Activated CD4-positive, CD25-positive, alpha-beta regulatory T cell treated with anti-CD3 and anti-CD28 coated beads, Interleukin-2, amount 50 U/mL, for 72 hours (primary cell): ENCODE measurements at places on chromosomes 13 and 19.

DNA sequence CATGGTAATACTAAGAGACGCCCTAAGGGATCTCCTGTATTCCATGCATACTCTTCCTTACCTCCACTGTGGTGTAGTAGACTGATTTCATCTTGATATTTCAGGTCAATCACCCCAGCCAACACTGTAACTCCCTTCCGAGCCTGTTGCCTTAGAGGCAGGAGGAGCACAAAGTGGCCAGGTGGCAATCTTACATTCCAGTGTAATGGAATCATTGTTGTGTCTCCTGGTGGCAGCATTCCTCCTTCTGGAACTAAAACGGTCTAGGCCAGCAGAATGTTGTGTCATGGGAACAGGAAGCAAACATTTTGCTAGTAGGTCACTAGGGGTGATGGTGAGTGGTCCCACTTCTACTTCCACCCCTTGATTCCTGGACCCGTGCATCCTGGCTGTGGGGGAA, 405.7 kb upstream of the SLC10A2 start:
- no peak for DNase-seq

DNA sequence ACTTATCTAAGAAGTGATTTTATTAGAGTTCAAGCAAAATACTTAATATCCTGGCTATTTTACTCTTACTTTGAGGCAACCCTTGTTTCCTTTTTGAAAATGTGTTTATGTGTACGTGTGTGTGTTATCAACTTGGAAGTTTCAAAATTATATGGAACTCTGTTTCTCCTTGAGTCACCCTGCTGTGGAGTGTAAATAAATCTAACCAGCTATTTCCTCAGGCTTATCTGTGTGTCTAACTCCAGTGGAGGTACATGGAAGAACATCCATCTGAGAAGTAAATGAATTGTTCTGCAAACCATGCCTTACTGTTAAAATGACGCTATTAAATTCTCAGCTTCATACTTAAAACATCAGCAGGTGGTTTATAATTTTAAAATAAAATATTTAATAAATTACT, 583.4 kb upstream of the SLITRK5 start:
- no peak for DNase-seq

- DNase-seq = no peak
These were observed at the start of gene SYT3 for GRCh38 chr19:50639121-50640112. TSS of gene SYT3 (minus strand) at chr19:50639881. CDS start at chr19:50637411, 2,470 bp downstream.

DNA sequence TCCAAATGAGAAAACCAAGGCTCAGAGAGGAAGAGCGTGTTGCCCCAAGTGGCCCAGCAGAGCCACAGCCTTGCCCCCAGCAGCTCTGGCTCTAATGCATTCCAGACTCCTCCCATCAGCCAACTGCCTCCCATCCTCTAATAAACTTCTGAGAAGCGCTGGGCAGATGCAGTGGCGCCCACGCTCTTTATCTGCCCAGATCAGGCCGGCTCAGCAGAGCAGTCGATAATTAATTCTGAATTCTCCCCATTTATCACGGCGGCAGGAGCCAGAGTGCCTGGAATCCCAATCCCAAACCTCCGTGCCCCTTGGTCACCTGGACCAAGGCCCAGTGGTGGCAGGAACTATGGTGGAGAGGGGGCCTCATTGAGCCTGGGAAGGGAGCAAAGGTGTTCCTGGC, 13.9 kb downstream of the TINCR start:
- no peak for DNase-seq

DNA sequence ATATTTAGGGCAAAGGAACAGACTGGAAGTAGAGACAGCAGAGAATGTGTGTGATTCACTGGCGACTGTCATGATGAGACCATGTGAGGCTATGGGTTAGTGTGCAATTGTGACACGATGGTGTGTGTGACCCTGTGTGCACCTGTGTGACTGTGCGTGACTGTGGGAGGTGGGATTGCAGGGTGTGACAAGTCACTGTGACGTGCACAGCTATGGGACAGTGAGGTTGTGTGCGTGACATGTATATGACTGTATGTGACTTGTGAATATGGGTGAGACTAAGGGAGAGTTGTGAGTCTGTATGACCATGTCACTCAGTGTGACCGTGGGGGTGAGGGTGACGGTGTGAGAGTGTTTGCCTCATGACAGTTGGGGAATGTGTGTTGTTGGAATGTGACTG, 3.4 kb upstream of the GIPR start:
- no peak for DNase-seq

GRCh38 chr13:51207881-51208280, 14.3 kb upstream of the FAM124A start:
- DNase-seq = no peak

GRCh38 chr19:44824761-44825160, 15.9 kb downstream of the BCAM start:
- DNase-seq = no peak

DNA sequence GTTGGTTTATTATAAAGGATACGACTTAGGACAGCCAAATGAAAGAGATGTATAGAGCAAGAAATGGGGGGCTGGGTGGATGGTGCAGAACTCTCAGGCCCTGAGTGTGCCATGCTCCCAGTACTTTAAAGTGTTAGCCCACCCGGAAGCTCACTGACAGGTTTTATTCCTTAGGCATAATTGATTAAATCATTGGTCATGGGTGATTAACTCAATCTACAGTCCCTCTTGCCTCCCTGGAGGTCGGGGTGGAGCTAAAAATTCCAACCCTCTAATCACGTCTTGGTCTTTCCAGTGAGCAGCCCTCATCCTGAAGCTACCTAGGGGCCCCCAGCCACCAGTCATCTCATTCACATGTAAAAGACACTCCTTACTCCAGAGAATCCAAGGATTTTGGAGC, 9.9 kb upstream of the LEUTX start:
- no peak for DNase-seq

DNA sequence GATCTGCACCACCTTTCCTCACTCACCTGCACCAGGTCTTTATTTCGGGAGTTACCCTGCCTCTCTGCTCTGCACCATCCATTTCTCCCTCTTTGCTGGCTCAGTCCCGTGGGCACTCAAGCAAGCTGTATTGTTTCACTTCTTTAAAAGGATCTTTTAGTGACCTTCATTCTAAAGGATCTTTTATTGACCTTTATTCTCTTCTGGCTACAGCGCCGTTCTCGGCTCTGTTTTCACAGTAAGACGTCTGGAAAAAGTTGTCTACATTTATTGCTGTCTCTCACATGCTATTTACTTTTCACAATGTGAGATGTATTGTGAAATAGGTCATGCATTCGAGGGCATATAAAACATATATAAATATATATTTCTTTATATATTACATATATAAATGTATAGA, 35.6 kb upstream of the ARGLU1 start:
- DNase-seq = no peak

DNA sequence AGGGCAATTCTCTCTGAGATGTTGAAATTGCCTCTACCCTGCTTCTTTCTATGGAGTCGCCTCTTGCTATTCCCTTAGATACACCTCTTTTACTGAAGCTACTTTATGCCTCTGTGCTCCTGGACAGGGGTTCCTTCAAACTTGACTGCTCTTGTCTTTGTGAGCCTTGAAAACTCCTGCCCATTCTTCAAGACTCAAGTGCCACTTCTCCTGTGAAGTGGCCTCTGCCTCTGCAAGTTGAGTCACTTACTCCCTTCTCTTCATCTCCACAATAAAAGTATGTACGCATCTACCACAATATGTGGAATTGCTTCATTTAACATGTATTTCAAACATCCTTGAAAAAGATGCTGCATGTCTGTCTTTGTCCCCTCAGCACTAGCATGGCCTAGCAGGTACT, 66.0 kb upstream of the TPP2 start:
- DNase-seq = no peak

DNA sequence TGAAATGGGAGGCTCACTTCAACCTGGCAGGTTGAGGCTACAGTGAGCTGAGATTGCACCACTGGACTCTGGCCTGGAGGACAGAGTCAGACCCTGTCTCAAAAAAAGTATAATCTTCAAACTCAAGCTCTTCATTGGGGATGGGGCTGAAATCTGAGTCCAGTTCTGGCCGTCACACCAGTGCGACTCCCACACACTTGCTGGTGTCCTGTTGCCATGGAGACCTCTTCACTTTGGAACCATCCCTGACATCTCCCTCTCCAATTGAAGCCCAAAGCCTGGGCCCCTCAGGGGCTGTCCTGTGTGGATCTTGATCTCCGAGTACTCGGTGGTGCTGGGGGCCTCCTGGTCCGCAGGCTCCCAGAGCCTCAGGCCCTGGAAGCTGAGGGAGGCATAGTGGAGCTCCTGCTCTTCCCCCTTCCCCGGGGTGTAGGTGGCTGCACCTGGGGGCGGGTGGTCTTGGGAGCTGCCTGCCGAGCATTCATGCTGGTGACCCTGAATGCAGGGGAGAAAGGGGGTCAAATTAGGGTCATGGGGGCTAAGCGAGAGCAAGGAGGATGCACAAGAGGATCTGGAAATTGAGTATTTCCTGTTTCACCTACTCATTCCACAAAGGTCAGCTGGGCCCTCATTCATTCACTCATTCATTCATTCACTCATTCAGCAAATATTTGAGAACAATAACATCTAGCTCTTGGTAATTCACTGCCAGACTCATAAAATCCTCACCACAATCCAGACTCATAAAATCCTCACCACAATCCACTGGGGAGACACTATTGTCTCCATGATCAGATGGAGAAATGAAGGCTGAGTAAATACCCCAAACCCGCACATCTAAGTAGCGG, 11.0 kb downstream of the SIGLEC11 start:
- no peak for DNase-seq

GRCh38 chr13:100942742-100943141, 268.1 kb upstream of the TMTC4 start:
- no peak for DNase-seq

DNA sequence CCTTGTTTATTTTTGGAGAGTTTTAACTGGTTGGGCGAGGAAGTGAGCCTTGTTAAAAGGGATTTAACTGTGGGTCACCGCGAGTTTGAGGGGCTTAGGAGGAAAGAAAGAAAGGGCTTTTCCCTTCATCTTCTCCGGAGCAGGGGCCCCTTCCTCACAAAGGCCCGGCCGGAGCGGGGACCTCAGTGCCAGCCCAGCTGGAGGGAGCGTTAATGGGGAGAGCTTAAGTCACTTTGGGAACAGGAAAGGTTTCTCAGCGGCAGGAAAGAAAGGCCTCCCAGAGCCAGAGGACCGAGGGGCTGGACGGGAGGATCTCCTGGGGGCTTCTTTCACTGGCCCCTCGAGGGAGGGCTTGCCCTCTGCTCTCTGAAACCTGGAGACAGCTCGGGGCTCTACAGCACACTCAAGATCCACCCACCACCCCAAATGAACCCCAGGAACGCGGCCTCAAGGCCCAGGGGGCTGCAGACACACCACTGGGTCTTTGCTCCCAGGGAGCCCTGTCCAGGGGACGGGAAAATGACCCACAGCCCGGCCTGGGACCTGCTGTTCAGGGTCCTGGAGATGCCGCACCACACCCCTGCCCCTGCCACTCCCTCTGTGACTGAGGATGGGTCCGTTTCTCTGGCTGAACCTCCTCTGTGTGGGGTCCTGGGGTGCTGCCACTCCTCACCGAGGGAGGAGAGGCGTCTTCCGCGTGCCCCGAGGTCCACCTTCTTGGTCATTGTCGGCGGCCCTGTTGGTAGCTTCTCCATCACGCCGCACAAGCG, 128.3 kb downstream of the URI1 start:
- no peak for DNase-seq

DNA sequence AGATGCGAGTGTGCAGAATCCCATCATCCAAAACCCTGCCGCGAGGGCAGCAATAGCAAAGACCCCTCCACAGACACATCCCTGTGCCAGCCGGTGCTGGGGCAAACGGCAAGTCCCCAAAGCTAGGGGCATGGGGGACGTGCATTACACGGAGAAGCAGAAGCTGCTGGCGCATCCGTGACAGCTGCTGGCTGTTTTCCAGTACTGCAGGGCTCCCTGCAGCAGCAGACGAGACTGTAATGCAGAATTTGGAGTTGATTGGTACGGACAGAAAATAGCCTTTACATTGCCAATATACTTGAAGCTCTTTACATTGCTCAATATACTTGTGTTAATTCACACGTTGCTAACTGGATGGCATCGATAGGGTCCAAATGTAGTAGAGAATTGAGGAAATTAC, 77.2 kb upstream of the TMTC4 start:
- DNase-seq = no peak

- no peak for DNase-seq
These were observed 16.9 kb upstream of the ZNF254 start for GRCh38 chr19:24069905-24070657.

DNA sequence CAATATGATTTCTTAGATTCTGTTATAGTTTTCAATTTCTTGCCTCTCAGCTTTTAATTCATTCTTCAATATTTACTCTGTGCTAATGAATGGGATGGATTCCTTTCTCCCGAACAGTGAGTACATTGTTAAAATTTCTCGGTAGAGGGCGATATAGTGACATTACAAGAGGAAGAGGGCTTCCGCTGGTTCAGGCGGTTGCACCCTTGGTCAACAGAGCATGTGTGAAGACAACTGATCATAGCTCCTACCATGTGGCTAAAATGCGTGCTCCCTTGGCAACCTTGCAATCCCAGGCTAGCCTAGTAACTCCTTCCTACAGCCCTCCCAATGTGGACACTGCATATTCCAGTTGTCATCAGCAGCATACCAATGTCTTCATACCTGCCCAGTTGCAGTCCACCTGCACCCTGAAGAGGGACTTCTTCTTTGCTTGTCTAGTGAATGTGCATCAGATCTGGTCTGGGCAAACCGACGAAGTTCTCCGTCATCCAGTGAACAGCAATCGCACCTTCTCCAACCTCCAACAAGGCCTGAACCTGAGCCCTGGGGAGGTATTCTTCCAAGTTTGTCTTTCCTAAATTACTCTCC, 653.0 kb upstream of the GPC6 start:
- no peak for DNase-seq

DNA sequence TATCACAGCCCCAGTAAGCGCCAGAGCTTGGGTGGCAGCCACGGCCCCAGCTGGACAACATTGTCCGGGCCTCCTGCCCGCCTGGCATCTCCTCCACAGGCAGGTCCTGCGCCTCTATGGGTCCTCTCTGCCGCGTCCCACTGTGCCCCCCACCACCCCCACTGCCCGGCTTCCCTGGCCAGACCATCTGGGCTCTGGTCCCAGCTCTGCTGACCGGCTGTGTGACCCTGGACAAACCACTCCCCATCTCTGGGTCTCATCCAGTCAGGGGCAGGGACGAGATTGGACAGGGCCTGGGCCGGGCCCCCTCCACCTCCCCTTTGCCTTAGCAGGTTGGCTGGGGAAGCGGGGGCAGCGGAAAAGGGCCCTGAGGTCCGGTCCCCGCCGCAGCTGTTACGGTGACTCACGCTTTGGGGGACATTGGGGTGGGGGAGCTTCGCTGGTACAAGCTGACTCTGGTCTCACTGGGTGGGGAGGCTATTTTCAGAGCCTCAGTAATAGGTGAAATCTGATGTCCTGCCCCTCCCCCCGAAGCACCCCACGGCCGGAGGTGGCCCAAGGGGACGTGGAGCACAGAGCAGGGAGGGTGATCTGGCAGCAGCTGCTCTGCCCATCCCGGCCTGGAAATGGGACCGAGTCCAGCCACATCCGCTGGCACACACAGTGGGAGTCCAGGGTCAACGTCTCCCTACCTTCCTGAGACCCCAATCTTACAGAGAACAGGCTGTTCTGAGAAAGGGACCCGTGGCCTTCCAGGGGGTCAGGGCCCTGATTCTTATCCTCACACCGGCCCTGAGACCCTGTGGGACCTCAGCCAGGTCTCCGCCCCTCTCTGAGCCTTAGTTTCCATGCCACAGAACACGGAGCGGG, 9.1 kb downstream of the NFIC start:
- DNase-seq = no peak
